ENCODE measurements at places on chromosomes 5 and 9.

DNA sequence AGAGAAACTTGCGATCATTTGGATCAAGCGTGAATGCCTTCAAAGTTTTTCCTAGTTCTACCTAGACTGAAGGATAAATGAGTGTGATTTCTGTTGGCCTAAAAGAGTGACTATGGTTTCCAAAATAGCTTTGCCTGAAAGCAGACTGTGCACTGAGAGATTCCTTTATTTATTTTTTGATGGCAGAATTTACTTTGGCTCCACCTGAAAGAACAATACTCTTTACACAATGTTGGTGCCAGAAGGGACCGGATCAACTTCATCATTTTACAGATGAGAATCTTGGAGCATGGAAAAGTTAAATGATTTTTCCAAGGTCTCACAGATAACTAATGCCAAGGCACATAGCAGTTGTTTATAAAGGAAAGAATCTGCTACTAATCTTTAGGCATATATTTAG lies 199.6 kb downstream of the KCTD16 start:
- DNase-seq: no peak

DNA sequence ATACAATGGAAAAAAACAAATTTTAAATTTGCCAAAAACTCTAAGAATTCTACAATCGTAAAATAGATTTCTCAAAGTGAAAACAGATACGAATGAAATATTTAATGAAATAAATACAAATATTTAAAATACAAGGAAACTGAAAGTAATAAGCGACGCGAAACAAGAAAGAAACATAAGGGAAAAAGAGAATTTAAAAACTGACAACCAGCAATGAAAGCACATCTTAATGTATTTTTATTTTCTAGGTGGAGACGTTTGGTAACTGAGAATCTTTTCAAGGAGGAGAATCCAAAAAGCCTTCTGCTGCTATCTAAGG lies 1.0 kb downstream of the ANXA2R start:
- DNase-seq: no peak

DNA sequence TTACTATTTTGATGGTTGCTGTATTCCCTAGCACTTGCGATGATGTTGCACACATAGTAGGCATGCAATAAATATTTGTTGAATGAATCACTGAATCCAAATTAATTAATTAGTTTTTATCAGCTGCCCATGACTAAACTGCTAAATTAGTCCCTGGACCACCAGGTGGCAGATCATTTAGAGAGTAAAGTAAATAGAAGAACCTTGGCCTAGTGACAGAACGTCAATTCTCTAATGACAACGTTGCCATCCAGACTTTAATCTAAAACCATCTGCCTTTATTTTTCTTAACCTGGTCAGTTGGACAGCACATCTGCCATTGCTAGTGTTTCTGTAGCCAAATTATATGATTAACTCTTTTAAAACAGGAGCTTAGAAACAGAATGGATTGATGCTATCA lies 457.5 kb downstream of the KIF4B start:
- DNase-seq: no peak

- DNase-seq: no peak
These were observed 5.9 kb downstream of the DELE1 start for GRCh38 chr5:141929398-141930058.

- no peak for DNase-seq
These were observed 14.9 kb upstream of the CARD19 start for GRCh38 chr9:93081081-93081529.

DNA sequence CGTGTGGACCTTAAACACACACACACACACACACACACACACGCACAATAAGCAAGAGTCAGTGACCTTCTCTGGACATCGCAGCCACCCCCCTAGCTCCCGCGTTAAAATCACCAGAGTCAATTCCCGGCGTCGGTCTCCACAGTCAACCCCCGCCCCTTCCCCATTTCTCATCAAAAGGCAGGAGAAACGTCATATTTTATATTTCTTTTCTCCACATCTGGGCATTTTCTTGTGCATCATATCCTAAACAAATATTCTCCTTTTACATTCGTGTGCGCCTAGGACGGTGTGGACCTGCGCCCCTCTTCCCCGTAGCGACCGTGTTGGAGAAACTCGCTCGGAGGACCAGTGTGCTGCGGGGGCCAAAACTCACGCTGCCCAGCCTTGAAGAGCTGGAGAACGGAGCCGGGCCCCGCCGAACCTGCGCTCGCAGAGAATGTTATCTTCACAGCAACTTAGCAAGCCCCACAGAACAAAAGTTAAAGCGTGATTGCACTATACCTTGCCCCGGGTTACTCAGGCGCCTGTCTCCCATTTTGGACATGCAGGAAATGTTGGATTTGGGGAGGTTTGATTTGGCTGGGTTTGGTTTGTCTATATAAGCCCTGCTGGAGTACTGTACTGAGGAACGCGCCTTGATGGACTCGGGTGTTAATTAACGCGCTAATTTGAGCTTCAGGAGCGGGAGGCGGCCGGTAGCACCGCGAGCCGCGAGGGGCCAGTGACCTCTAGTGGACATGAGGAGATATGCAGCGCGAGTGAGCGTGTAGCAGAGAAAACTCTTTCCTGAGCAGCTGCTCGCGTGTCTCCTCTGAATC lies 192.4 kb downstream of the MEF2C start:
- peak; percentile 70 for DNase-seq

- no peak for DNase-seq
These were observed 53.2 kb downstream of the FAM114A2 start for GRCh38 chr5:153985498-153985897.

GRCh38 chr9:137604345-137605086 lies 970 bp upstream of the ARRDC1 start:
- DNase-seq: no peak

DNA sequence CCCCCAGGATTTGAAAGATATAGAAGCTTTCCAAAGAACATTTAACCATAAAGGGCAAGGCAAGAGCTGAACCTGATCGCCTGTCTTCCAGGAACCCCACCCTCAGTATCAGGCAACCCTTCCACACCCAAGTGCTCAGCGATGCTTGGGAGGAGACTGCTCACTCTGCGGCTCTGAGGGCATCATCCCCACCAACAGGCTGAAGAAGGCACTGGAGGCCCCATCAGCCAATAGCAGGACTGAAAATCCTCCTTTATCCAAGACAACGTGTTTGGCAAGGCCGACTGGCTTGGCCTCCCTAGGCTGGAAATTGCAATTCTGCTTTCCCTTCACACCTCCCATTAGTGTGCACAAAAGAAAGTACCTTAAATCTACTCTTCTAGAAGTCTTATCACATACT lies 1.4 kb upstream of the PPP2CA start:
- DNase-seq: no peak

DNA sequence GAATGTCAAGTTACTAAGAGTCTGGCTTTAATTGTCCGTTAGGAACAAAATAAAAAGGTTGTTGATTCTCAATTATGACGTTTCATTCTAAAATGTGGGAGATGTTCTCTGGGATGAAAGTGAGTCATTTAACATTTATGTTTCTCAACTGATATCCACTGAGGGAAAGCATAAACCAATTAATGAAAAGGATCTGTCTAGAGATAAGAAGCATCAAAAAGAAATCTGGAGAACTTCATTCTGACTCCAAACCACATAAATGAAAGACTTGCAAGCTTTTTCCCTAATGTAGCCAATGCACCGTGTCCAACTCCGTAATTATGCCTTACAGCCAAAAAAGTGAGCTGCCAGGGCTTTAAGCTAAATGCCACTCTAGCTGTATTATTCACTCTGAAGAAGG lies 654.2 kb downstream of the TLE1 start:
- DNase-seq: no peak

DNA sequence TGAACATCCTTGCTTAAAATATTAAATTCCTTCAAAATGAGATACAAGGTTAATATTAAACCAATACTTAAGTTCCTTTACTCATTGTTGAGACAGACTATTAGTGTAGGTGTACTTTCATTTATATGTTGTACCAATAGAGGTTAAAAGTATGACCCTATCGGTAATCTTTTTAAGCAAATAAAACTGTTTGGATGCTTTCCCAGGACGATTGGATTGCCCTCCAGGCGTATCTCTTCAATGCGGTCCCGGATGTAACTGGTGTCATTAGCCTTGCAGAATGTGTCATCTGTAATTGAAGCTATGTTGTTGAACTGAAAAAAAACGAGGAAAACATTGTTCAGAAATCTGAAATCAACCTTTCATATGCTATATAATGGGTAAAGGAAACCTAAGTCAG lies 18.9 kb downstream of the OGN start:
- no peak for DNase-seq

GRCh38 chr9:90961375-90961774 lies 159.8 kb downstream of the SYK start:
- DNase-seq: no peak

GRCh38 chr5:53405396-53405795 lies 75.0 kb upstream of the FST start:
- DNase-seq: no peak

- peak; percentile 11 for DNase-seq
These were observed 498 bp downstream of the ZNF367 start for GRCh38 chr9:96417661-96418082.

GRCh38 chr9:36053971-36054370 lies 17.3 kb downstream of the RECK start:
- DNase-seq: no peak

DNA sequence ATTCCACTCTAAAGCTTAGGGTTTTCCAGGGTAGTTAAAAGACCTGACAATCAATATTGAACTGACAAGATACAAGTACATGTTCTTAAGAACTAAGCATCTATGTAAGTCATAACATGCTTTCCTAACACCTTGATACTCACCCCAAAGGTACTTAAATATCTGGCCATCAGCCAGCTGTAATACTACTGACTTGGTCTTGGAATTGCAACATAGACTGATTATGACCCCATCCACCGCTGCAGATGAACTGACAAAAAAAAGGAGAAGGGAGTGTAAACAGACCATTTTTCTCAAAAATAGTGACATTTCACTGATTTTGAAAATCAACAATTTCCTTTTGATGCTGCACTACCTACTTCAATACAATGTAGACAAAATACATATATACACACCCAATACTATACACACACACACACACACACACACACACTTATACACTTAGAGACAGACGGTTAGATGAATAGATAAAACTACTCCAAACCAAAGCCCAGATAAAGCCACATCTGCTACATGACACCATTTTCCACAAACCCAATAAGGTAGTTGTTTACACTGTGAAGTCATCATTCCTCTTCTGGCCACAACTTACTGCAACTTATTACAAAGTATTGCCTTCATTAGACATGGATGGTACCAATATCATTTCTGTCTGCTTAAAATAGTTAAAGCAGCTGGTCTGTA lies 30.4 kb downstream of the ELP1 start:
- no peak for DNase-seq

GRCh38 chr9:120892748-120893610 lies 16.0 kb upstream of the PHF19 start:
- DNase-seq: no peak

GRCh38 chr5:9035346-9035745 lies 510.5 kb downstream of the SEMA5A start:
- DNase-seq: no peak

- DNase-seq: no peak
These were observed 397.8 kb downstream of the EFNA5 start for GRCh38 chr5:107272954-107273353.

GRCh38 chr5:6729386-6730310 lies 16.4 kb downstream of the TENT4A start:
- no peak for DNase-seq

- peak; percentile 83 for DNase-seq
These were observed 346.8 kb downstream of the PIK3R1 start for GRCh38 chr5:68562308-68562707.

- peak; percentile 11 for DNase-seq
These were observed 124.7 kb upstream of the TBC1D2 start for GRCh38 chr9:98380065-98380681.

GRCh38 chr9:133538176-133538575 lies 3.7 kb downstream of the ADAMTSL2 start:
- no peak for DNase-seq

DNA sequence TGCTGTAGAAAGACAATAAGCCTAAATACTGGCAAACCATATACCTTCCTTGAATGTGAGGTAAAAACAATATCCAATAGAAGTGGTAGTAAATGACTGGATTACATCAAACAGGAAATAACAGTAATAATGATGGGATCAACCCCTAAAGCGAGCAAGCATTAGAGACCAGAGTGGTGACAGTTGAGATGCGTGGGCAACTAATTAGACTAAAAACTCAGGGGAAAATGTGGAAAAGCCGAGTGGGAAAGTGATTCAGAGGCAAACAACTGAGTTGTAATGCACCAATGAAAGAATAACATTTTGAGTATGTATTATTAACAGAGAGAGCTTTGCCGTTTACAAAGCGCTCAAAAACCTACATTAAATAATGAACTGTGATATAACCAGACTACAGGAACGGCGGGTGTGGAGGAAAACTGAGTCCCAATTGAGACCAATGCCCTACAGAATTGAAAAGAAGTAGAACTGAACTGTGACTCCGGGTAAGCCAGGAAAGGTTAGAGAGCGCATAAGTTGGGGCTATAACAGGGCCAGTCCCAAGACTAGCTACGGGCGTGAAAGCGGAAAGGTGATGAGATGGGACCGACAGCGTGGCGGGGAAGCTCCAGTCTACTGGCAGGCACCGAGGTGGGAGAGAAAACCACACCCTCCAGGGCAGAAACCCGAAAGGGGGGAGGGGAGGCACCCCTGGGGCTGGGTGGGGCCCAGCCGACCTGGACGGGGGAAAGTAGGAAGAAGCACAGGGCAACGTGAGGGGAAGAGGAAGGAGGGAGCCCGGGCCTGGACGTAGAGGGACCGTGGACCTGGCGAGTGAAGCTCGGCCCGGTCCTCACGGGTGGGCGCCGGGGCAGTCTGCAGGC lies 592 bp downstream of the UBAP2 start:
- peak; percentile 34 for DNase-seq

- DNase-seq: no peak
These were observed 199.4 kb upstream of the PANK3 start for GRCh38 chr5:168778536-168778935.

DNA sequence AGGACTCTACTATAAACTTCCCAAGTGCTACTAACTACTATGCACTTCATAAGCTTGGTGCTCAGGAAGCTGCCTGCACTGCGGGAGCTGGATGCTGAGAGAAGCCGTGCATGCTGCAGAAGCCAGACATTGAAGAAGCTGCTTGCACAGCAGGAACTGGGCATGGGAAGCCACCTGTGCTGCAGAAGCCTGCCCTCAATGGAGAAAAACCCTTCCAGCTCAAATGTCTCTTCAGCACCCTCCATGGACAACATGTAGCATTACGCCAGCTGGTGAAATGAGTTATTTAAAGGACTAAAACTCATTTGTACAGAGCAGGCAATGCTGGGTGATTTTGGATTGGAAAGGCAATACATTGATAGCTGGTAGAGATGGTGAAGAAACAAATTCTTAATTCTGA lies 247.2 kb downstream of the KIF4B start:
- DNase-seq: no peak

GRCh38 chr5:124544366-124545055 lies 201.9 kb downstream of the ZNF608 start:
- DNase-seq: no peak
